ENCODE measurements at places on chromosomes 5 and 9. TPM values are rescaled to one million over a fixed set of nuclear protein-coding genes. Genes with fewer than 3 reads are reported as not detected.

Gene ZNF474
- total RNA-seq: 0.33 TPM

Gene ZDHHC11B
- 0.29 TPM for total RNA-seq

Gene PTGDS
- total RNA-seq: 36.7 TPM

Gene SPAAR
- not detected for total RNA-seq

Gene TICAM2
- 11.8 TPM for total RNA-seq

Gene EMB
- total RNA-seq: 13.7 TPM

Gene PHYHD1
- 18.7 TPM for total RNA-seq

Gene SLC6A7
- total RNA-seq: not detected

Gene LCN9
- total RNA-seq: not detected

Gene PCDHGB6
- total RNA-seq: 5.1 TPM

Gene NPR3
- total RNA-seq: 82.2 TPM

Gene TSSK1B
- total RNA-seq: 0.15 TPM

Gene FBXO10
- 23.0 TPM for total RNA-seq

Gene FBXL7
- total RNA-seq: 7.3 TPM

Gene PCDHB14
- 1.2 TPM for total RNA-seq

Gene OLFM1
- 4.9 TPM for total RNA-seq

Gene RLN1
- 0.29 TPM for total RNA-seq

Gene SLC2A6
- 14.1 TPM for total RNA-seq

Gene DOCK2
- total RNA-seq: 3.1 TPM

Gene MSMP
- 1.2 TPM for total RNA-seq

Gene SV2C
- total RNA-seq: not detected

Gene CENPH
- 38.0 TPM for total RNA-seq

Gene WDR31
- 4.0 TPM for total RNA-seq

Gene SPATA6L
- 0.15 TPM for total RNA-seq

Gene OMD
- 0.33 TPM for total RNA-seq

Gene SPINK5
- not detected for total RNA-seq

Gene EPB41L4B
- 0.15 TPM for total RNA-seq

Gene TOPORS
- total RNA-seq: 24.5 TPM

Gene IL31RA
- 3.3 TPM for total RNA-seq

Gene ECM2
- 5.7 TPM for total RNA-seq

Gene PRSS3
- total RNA-seq: 11.1 TPM

Gene PCA3
- total RNA-seq: not detected

Gene FCHSD1
- 39.9 TPM for total RNA-seq

Gene PCDHA12
- not detected for total RNA-seq

Gene SNCB
- 0.33 TPM for total RNA-seq

Gene IL17B
- not detected for total RNA-seq

Gene CTXN3
- total RNA-seq: not detected

Gene PCDHA9
- total RNA-seq: under 0.01 TPM

Gene ANAPC2
- 28.0 TPM for total RNA-seq

Gene FRMD3
- 0.44 TPM for total RNA-seq

Gene ZBTB26
- 3.6 TPM for total RNA-seq

Gene PFN3
- not detected for total RNA-seq

Gene PCDHGA10
- 14.7 TPM for total RNA-seq

Gene LMAN2
- 418 TPM for total RNA-seq

Gene FLT4
- 0.15 TPM for total RNA-seq

Gene RBM27
- 27.8 TPM for total RNA-seq

Gene LCN15
- not detected for total RNA-seq

Gene EGFL7
- total RNA-seq: 6.3 TPM

Gene GARNL3
- 1.3 TPM for total RNA-seq

Gene GAPT
- not detected for total RNA-seq

Gene KLHL3
- 1.2 TPM for total RNA-seq

Gene PRLR
- total RNA-seq: 0.17 TPM

Gene CHMP5
- total RNA-seq: 113 TPM
